Daoy (cell line): ENCODE measurements at places on chromosomes 1 and 21.
A peak's percentile ranks its signal among the peaks of the same experiment; 100 is the strongest.

DNA sequence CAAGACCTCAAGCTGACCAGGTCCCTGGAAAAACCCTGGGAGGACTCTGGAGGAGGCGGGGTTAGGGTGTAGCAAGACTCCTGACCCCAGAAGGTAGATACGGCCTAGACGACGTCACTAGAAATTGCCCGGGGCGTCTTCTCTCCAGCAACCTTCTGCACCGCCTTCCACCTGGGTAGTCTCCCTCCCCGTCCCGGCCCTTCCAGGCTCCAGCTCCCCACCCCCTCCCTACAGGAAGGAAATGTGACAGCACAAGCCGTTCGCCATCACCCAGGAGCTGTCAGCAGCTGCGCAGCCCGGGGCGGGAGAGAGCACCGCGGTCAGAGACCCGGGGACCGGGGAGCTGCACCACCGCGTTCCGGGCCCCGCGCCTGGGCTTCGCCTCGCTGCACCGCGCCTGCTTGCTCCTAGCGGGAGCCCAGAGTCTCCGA, 20.0 kb downstream of the SERTAD4 start:
- no peak for DNase-seq

DNA sequence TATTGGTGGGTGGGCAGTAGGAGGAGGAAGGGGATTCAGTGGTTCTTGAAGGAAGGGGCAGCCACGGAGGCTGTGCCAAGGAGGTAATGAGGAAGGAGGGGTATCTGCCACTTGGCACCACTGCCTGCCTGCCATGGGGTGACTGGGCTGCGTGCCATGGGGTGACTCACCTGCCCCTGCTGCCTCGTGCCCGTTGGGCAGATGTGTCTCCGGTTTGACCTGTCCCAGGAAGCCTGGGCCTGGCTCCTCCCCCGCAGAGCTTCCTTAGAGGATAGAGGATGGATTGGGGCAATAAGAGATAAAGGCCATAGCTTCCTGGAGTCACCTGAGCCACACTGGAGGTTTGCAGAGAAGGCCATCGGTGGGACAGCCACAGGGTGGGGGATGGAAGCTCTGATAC, 1.7 kb downstream of the PADI3 start:
- peak; percentile 95 for DNase-seq

DNA sequence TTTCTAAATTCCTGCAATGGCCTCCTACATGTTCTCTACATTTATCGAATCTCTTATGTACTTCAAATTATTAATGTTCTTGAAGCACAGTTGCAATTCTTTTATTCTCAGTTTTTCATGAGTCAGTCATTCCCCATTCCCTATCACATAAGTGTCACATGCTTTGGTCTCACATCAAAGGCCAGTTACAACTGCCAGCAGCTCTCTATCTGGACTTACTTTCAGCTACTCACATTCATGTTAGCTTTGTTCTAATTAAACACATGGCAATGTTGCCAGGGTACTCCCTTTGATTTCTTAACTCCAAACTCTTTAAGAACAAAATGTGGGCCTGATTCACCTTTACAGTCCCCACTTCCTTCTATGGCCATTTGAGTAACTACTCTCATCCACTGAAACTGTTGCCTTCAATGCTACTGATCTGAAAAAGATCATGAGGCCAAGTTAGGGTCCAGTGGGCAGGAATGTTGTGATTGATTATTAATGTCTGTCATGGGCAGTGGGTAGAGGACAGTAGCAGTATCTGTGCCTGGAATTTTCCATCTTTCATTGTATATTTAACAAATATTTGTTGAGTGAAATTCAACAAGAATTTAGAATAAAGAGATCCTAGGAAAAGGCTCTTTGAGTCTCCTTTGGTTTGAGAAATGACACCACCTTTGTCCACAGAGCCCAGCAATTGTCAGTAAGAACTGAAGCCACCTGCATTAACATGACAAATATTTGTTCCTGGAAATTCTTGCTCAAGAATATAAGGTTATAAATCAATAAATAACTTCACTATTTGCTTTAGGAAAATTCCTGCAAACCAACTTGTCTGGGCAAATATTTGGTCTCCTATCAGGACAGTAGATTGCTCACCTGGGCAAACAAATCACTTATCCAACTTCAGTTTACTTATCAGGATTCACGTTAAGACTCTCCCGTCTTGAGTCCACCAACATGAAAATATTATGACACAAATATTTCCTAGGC, 153.6 kb upstream of the SAMSN1 start:
- DNase-seq = no peak

- DNase-seq = no peak
Measured at GRCh38 chr1:178537382-178538090, 24.6 kb downstream of the TEX35 start.

DNA sequence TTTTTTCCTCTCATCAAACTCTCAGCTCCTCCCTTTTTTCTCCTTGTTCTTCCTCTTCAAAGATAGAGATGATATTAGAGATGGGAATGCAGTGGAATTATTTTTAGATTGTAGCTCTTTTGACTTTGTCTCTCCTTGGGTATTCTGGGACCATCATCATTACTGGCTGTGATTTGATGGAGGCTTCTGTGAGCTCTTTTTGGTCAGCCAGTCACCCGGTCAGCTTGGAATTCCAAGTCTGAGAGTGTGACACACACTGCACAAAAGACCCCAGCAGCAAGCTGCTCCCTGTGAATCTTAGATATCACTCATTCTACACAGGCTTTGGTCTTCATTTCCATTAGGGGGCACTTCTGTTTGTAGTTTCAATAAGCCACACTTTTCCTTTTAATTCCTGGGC, 51.6 kb upstream of the NEK7 start:
- DNase-seq = no peak

DNA sequence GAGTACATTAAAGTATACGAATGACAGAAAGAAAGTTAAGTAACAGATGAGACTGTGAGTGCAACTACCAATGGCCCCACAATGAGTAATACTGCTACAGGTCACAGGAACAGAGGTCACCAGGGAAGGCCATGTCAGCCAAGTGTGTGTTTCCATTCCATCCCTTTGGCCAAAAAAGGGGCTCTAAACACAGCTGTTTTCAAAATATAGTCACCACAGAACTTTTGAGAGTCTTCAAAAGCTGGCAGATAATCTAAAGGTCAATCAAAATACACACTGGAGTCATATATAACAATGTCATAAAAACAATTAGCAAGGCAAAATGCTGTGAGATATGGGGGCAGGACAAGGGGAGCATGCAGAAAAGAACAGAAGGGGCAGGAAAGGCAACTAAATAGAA, 10.2 kb downstream of the USP24 start:
- DNase-seq = no peak

DNA sequence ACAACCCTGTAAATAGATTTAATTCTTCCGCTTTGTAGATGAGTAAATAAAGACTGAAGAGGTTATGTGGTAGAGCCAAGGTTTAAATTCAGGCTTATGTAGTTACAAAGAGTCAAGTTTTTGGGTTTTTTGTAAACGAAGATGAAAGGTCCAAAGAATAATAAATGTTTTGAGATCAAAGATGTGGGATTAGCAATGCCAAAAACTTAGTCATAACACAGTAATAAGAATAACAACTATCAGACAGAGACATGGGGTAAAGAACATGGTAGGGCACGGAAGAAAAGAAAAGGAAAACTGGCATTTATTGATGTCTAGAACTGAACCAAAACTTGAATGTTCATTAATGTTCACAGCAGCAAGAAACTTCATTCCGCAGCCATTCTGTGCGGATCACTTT, 42.9 kb downstream of the EXTL2 start:
- DNase-seq = no peak

- no peak for DNase-seq
Measured at GRCh38 chr1:188314557-188315137, 1485.9 kb downstream of the PLA2G4A start.

DNA sequence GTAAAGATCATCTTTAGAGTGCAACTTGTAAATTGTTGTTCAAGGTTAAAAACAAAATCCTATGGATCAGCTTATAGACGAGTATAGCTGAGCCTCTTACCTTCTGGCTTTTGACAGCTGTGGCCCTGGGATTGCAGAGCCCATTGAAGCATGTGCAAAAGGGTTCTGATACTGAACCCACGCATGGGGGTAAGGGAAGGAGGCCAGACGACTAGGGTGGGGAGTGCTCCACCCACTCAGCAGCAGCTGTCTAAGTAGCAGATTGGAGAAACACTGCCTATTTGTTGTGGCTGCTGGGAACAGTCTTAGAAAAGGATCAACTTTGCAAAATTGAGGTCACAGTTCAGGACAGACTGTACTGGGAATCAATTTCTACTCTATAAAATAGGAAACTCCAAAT, 16.1 kb downstream of the CD101 start:
- DNase-seq = no peak

DNA sequence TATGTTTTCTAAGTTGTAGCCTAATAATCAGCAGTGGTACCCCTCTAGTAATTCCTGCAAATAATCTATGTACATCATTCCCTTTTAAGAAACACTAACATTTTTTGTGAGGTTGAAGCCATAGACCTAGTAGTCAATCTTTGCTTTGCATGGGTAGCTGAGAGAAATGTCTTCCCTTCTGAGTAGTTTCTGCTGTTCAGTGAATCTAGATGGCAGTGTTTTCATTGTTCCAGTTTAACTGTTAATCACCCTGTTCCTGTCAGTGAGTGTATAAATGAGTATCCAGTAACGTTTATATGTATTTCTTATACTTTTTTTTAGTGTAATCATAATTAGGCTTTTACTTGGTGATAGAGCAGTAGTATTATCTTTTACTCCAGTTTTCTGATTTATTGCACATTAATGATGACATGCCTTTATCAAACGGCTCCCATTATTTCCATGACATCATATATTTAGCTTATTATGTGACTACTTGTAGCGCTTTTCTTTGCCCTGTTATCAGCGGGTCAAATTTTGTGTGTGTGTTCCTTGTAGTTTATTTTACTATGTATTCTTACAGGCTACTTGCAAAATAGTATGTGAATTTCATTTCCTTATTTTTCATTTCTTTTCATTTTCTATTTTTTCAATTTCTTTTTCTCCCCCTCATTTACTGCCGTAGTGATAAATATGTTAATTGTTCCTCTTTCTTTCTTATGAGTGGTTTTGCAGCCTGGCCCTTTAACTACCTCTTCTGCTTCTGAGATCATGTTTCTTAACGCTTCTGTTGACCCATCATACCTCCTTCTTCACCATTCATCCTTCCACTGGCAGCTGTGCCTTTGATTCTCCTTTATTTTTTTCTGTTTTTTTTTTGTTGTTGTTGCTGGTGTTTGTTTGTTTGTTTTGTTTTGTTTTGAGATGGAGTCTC, 18.8 kb downstream of the CEP350 start:
- DNase-seq = no peak

DNA sequence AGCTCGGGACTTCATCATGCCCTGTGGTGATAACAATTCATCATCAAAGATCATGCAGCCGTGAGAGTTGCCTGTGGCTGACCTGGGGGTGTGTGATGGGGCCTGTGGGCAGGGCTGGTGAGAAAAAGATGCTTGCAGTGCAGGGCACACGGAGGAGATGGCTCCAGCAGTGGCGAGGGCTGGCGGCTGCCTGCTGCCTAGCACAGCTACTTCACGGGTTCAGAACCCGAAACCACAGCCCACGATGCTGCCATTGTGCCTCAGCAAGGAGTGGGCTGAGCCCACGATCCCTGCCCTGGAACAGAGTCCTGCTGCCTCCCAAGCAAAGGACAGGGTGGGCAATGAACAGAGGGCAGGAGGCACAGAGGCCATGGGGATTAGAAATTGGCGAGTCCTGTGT, 631 bp upstream of the KRTAP10-9 start:
- no peak for DNase-seq

- no peak for DNase-seq
Measured at GRCh38 chr21:45699966-45700365, 56.4 kb downstream of the PCBP3 start.

DNA sequence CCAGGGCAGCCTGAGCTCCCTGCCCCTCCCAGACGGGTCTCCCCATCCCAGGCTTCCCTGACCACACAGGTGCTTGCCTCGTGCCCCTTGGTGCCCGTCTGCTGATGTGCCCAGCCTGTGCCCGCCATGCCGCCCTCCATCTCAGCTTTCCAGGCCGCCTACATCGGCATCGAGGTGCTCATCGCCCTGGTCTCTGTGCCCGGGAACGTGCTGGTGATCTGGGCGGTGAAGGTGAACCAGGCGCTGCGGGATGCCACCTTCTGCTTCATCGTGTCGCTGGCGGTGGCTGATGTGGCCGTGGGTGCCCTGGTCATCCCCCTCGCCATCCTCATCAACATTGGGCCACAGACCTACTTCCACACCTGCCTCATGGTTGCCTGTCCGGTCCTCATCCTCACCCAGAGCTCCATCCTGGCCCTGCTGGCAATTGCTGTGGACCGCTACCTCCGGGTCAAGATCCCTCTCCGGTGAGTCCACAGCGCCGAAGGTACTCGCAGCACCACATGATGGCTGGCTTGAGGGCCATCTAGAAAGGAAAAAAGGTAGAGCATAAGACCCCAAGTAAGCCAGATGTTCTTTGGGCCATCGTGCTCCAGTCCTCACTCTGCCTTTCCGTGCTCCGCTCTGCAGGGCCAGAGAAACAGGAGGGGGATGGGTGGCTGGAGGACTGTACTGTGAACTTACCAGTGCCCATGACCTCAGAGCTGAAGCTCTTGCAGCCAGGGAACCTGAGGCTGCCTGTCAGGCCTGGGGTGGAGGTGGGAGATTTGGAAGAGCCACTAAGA, 1.4 kb downstream of the ADORA1 start:
- DNase-seq = no peak

DNA sequence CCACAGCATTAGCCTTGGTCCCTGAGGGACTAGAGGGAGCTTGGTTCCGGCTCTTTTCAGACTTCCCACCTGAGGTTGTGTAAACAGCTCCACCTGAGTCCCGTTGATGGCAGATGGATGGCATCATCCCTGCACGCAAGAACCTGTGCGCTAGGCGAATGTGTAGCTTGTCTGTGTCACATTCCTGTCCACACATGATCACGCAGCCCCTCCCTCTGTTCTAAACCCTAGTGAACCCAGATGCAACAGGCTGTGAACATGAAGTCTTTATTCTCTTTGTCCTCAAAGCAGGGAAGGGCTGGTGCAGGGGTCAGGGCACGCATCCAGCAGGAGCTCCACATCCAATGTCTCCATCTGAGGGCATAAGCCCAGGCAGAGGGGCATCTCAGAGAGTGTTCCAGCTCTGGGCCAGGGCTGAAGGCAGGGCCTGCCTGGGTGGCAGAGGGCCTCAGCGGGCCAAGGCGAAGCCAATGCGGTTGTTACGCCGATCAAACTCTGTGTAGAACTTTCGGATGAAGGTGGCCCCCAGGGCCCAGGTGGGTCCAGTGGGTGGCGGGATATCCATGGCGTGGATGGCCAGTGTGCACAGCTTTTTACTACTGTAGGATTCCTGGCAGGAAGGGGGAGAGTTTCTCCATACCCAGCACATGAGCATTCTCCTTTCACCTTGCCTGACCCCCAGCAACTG, 2.9 kb upstream of the ETNK2 start:
- DNase-seq = no peak

DNA sequence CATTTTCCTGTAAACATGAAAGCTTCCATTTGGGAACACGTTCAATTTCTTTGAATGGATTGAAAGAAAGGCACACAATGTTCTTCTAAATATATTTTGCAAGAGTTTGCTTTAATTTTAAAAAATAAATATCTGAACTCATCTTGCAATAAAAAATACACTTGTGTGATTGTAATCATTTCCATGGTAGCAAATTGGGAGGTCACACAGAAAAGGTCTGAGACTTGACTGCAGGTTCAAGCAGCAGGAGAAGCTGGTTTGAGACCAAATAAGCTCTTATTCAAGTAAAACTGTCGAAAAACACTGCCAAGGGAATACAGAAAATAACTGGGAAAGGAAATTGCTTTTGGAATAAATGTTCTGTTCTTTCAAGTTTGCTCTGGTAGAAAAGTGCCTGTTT, 498.9 kb downstream of the ADGRL2 start:
- DNase-seq = no peak

GRCh38 chr21:21268061-21268471, 269.9 kb downstream of the NCAM2 start:
- no peak for DNase-seq

- DNase-seq = peak; percentile 69
Measured at GRCh38 chr21:41648591-41649031, 118.2 kb downstream of the RIPK4 start.
